ENCODE measurements at places on chromosomes 12 and 14.

- no peak for DNase-seq
Measured at GRCh38 chr12:71664411-71665089, 449 bp downstream of the THAP2 start.

GRCh38 chr14:100857923-100858837 lies 32.3 kb downstream of the MEG3 start:
- DNase-seq: no peak

DNA sequence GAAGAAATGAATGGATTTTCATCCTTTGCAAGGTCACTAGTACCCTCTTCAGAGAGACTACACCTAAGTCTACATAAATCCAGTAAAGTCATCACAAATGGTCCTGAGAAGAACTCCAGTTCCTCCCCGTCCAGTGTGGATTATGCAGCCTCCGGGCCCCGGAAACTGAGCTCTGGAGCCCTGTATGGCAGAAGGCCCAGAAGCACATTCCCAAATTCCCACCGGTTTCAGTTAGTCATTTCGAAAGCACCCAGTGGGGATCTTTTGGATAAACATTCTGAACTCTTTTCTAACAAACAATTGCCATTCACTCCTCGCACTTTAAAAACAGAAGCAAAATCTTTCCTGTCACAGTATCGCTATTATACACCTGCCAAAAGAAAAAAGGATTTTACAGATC lies 40.8 kb downstream of the SPATA7 start:
- no peak for DNase-seq

DNA sequence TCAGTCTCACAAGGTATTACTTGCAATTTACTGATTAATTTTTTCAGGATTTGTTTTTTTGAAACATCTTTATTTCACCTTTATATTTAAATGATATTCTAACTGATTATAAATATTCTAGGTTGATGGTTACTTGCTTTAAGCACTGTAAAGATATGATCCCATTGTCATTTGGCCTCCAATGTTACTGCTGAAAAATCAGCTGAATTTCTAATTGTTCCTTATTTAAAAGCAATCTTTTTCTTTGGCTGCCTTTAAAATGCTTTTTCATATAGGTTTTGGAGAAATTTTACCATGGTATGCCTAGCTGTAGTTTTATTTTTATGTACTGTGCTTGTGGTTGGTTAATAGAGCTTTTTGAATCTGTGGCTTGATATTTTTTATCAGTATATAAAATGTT lies 275.6 kb upstream of the PPFIA2 start:
- DNase-seq: no peak

- no peak for DNase-seq
Measured at GRCh38 chr12:72365151-72365550, 93.0 kb downstream of the TRHDE start.

- no peak for DNase-seq
Measured at GRCh38 chr12:127223011-127223410, 1044.0 kb upstream of the TMEM132C start.

DNA sequence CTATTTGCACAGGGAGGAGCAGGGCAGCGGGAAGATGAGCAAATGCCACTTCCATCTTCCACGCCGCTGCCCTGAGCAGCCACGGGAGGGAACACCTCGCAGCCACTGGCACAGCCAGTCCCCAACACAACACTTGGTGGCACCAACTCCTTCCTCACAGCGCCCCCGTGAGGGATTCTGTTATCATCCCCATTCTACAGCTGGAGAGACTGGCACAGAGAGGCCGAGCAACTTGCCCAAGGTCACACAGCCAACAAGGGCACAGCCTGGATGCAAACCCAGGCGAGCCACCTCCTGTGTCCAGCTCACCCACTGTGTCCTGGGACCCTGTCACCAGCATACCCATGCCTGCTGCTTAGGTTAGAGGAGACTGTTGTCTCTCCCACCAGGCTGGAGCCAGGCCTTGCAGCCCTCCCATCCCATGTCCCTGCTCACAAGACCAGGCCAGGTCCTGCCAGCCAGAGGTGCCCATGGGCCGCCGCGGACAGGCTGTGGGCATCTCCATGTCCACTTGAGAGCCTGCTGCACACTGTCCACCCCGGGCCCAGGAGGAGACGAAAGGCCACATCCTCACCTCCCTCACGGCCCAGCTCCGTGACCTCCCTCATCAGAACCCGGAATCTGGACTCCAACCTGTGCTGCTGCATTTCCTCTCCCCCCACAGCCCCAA lies 57.0 kb downstream of the NCOR2 start:
- no peak for DNase-seq

GRCh38 chr12:53660041-53660440 lies 15.8 kb downstream of the ATP5MC2 start:
- no peak for DNase-seq

DNA sequence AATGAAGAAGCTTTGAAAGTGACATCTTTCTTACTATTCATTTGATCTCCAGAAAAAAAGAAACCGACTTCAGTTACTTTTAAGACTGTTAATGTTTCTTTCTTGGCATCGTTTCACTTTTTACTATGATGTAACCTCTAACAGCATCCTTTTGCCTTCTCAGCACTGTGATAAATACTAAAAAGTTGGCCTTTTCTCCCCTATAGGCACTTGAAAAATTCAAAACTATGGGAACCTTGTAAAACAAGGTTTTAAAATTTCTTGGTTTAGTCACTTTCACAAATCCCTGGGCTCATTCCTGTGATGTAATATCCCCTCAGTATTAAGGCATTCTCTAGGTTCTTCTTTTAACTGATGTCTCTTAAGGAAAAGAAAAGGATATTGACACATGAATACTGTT lies 281.8 kb downstream of the EGLN3 start:
- no peak for DNase-seq

- no peak for DNase-seq
Measured at GRCh38 chr14:64159588-64159987, 134.6 kb downstream of the ESR2 start.

GRCh38 chr12:94560431-94561221 lies 89.7 kb downstream of the TMCC3 start:
- DNase-seq: no peak

DNA sequence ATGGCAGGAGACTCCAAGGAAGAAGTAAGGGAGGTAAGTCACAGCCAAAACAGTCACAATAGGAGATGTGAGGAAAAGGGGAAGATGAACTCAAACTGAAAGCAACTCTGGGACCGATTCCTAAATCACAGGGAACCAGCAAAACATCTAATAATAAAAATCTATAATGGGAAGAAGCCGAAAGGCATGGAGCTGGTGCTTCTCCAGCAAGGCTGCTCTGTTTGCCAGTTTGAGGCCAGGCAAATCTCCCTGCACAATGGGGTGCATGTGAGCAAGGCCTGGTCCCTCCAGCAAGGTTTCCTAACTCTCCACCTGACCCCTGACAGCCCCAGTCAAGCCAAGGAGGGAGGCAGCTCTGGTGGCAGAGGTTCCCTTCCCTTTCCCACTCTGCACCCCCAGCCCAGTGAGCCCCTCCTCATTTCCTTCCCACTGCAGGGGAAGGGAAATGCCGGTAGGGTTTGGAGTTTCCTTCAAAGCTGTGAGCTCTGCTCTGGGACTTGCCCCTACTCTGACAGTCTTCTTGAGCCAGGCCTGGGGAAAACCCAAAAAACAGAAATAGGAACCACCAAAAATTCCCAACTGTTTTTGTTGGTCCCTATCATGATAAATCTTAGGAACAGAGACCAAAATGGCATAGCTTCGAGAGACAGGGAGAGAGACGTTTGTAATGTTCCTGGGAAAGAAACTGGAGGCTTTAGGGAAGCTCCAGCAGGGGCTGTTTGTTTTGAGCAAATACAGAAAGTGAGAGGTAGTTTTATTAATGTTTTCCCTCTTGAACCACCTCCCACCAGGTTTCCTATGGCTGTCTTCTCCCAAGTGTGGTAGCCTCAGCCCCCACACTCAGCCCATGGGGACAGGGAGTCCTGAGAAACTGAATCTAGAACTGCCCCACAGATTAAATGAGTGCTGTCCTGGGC lies 34.6 kb downstream of the FMNL3 start:
- DNase-seq: no peak

GRCh38 chr12:130053651-130054069 lies 108.6 kb upstream of the FZD10 start:
- no peak for DNase-seq

DNA sequence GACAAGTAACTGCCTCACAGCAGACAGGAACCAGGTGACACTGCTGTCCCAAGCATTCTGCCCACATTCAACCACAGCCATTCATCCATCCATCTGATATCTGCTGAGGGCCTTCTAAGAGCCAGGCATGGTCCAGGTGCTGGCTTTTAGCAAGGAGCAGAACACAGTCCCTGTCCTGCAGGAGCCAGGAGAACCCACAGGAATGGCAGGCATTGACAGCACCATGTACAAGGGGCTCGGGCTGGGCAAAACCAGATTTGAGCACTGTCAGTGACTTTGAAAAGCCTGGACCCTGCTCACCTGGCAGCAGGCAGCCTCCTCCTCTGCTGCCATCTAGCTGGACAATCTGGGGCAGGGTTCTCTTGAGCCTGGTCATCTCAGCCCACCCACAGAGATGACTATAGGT lies 137.0 kb downstream of the ZFP36L1 start:
- DNase-seq: no peak

- peak; percentile 64 for DNase-seq
Measured at GRCh38 chr12:53217051-53217930, 10.2 kb upstream of the ITGB7 start.

DNA sequence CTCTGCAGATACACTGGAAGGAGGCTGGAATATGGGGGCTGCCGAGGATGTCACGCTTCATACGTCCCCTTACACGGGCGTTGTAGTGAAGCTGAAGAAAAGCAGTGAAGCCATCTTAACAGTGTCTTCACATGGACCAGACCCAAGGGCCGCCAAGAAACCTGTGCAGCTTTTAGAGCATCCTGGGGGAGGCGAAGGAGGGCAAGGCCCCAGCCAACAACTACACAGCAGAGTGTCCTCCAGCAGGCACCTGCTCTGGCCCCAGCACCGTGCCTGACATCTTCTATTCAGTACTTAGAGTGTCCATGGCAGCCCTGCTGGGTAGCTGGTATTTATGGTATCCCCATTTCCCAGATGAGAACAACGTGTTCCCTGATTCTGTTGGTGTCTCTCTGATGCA lies 48.9 kb upstream of the RIN3 start:
- DNase-seq: no peak

DNA sequence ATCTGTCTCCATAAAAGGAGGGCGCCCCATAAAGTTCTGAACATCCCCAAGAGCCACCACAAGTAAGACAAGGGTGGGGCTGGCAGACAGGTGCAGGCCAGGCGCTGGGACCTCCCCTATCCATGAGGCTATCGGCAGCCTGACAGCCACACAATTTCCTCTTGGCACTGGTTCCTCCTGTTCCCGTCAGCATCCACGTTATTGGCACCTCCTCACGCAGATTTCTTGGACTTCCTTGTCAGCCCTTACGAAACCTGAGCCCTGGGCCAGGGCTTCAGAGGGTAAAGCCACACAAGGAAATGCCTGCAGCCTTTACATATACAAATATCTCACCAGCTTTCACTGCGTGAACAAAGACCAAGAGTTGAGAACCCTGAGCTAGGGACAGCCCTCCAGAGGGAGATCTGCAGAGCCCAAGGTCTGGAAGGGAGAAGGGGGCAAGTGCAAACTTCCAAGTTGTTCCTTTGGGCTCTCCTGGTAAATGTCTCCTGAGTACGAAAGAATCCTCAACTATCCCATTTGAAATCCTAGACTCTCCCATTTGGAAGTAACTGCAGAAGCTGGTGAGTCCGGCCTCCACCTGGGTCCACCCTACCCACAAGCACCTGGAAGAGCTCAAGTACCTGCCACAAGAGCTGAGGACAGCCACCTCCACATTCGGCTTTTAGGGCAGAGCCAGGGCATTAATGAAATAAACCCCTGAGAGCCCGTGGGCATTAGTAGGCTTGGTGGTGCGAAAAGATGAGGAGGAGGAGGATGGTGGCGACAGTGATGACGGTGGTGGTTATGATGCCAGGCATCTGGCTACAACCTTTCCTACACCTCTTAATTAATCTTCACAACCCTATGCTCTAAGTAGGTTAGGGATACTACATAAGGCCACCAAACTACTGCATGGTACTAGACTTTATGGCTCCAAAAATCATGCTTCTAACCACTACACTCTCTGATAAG lies 5.5 kb upstream of the TC2N start:
- DNase-seq: peak; percentile 38

DNA sequence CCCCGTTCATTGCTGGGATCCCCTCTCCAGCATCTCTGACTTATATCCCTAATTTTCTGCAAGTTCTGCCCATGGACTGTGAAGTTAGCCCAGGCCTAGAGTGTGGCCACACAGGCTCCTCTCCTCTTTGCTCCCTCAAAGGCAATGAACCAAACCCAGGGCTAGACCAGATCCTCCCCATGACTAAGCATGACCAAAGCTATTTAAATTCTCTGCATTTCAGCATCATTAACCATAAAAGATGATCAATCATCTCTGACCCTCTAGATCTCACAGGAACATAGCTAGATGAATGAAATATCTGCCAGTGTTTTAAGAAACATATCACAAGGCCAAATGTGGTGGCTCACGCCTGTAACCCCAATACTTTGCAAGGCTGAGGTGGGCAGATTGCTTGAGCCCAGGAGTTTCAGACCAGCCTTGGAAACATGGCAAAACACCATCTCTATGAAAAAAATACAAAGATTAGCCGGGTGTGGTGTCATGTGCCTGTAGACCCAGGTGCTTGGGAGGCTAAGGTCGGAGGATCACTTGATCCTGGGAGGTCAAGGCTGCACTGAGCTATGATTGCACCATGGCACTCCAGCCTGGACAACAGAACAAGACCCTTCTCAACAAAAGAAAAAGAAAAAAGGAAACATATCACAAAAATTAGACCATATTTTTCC lies 2.2 kb upstream of the KRT3 start:
- DNase-seq: no peak

GRCh38 chr12:23626791-23627190 lies 322.7 kb downstream of the SOX5 start:
- no peak for DNase-seq

GRCh38 chr12:5451251-5451650 lies 19.3 kb downstream of the NTF3 start:
- no peak for DNase-seq

- no peak for DNase-seq
Measured at GRCh38 chr12:108839018-108839889, 18.1 kb downstream of the SSH1 start.

DNA sequence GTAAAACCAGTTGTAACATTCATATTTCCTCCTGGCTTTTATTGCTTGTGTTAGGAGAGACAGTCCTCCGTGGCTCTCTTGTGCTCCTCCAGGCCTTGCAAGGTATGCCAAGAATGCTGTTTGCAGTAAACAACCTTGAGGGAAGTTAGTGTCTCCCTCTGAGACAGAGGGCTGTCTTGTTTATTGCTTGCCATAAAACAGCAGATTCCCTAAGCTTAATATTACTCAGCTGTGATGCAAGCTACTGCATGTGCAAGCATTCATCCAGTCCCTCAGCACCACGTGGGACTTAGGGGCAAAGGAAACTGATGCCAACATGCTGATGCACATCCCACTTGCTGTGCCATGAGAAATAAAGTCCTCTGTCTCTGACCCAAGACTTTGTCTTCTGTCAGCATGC lies 6.6 kb downstream of the POMT2 start:
- no peak for DNase-seq

DNA sequence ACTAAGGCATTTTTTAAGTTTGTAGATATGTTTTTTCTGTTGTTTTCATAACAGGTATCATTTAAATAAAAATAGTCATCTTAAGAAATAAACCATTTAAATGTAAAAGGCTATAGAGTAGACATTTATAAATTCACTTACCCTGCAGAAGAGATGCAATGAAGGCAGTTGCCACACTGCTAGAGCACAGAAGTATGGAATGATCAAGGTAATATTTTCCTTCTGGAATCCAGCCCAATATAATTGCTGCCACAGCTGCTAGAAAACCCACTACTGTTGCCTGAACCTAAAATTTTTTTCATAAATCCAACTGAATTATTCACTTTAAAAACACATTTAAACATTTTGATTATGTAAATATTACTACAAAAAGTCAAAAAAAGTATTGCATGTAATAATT lies 69.2 kb downstream of the SLC41A2 start:
- no peak for DNase-seq
